ENCODE measurements at places on chromosomes 5 and 9. TPM values are rescaled to one million over a fixed set of nuclear protein-coding genes. Genes with fewer than 3 reads are reported as not detected.

Gene FBN2
- 1.5 TPM for total RNA-seq

Gene IFNA14
- not detected for total RNA-seq

Gene KLHL3
- 38.1 TPM for total RNA-seq

DNA sequence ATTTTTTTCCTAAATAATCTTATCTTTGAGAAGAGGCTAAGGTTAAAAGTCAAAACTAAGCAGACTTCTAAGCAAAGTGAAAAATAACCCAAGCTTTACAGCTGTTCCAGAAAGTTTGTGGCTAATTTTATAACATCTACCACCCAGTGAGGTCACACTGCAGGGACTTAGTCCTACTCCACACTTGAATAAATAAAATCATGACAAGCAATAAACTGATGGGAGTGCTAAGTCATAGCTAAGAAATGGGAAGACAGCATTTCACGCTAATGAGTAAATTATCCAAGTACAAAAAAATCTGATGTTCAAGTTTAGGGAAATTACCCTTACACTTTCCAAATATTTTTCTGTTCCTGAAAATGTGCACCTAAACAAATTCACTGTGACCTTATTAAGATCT, 47.7 kb downstream of the ZNF608 start:
- no peak for DNase-seq

- no peak for DNase-seq
Measured at GRCh38 chr9:22165144-22165543, 156.0 kb upstream of the CDKN2B start.

- no peak for DNase-seq
Measured at GRCh38 chr9:134716067-134716466, 74.5 kb downstream of the COL5A1 start.

GRCh38 chr9:6915635-6916034, 157.9 kb downstream of the KDM4C start:
- DNase-seq = no peak

DNA sequence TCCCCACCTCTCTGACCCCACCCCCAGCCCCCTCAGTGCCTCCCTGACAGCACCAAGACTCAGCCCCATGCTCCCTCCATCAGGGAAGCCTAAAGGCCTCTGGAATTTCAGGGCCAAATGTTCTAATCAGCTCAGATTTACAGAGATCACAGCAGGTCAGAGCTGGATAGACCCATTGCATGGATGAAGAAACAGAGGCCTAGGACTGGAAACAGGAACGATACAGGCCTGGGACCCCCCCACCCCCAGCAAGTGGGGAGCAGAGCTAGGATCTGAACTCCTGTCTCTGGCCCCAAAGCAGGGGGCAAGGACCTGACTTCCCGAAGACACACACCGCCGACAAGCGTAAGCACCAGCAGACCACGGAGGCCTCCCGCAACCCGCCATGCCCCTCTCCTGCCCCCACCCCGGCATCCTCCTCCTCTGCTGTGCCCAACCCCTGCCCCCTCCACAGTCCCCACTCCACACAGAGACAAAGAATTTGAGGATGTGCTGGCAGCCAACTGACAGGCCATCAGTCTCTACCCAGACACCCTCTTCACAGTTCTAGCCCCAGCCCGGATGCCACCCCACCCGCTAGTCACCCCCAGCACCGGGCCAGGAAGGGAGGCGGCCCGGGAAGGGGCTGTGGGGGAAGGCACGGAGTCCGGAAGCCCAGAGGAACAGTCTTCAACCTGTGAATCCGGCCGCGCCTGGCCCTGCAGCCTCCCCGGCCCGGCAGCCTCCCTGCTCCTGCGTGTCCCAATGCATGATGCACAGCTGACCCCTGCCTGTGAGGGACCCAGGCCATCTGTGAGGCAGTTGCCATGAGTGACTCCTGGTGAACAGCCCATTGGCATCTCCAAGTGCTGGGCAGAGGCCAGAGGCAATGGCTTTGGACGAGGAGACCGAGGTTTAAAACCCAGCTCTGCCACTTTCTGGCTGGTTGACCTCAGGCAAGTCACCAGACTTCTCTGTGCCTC, 31.3 kb downstream of the NDUFA8 start:
- DNase-seq = no peak
